ENCODE measurements at places on chromosomes 11 and 22. TPM values are rescaled to one million over a fixed set of nuclear protein-coding genes. Genes with fewer than 3 reads are reported as not detected.

RFPL2 gene
- not detected for total RNA-seq

ANO5 gene
- total RNA-seq, result not detected

DEUP1 gene
- total RNA-seq, result 0.39 TPM

TCN2 gene
- 11.9 TPM for total RNA-seq

CTSD gene
- 60.8 TPM for total RNA-seq

VPREB1 gene
- total RNA-seq, result not detected

SYT7 gene
- total RNA-seq, result 0.22 TPM

KRTAP5-8 gene
- total RNA-seq, result not detected

UPK3A gene
- total RNA-seq, result not detected

POTEH gene
- not detected for total RNA-seq

PTPN5 gene
- not detected for total RNA-seq

DDX25 gene
- total RNA-seq, result not detected

BAIAP2L2 gene
- total RNA-seq, result under 0.01 TPM

LRRC4C gene
- total RNA-seq, result under 0.01 TPM
